ENCODE measurements at places on chromosomes 5 and 9.
A peak's percentile ranks its signal among the peaks of the same experiment; 100 is the strongest.

DNA sequence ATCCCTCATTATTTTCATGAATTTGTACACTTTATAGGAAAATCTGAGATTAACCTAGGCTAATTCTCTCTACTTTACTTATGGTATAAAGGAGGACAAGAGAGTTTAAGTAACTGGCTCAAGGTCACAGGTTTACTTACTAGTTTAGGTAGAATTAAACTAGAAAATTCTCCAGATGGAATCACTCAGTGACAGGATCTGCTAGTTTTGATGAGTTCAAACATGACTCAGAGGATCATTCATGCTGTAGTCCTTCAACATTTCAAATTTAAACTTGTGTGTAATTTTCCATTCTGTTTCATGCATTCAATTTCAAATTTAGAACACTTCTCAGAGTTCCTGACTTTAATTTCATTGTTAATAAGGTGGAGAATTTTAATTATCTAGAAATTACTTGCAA, 485.7 kb upstream of the TUSC1 start:
- no peak for DNase-seq

DNA sequence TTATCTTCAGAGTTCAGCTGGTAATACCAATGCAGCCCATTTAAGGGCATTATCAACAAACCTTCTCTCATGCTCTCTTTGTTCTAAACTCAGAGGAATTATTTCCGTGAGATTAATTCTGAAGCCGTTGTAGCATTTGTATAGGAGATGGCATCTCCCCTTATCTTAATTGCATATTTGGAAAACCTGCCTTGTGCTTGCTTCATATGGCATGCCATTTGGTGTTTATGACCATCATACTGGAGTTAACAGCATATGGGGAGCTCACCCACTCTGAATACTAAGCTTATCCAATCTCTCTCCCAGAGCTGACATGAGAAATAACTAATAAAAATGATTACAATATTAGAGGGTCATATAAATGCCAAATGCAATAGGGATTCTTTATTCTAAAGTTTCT, 243.2 kb downstream of the BRINP1 start:
- no peak for DNase-seq

DNA sequence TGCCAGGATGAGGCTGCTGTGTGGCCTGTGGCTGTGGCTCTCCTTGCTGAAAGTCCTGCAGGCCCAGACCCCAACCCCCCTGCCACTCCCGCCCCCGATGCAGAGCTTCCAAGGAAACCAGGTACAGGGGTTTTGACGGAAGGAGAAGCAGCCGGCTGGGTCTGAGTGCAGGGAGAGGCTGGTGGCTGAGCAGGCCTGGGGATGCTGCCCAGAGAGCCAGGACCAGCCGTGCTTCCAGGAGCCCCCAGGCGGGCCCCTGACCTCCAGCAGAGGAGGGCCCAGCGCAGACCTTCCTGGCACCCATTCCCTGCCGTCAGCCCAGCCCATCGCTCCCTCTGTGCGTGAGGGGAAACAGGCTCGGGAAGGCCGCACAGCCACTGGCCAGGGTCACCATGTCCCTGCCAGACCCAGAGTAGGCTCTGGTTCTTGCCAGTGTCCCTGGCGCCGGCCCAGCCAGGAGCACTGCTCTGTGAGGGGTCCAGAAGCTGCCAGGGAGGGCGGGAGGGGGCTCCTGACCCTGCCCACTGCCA, 313 bp downstream of the LCN12 start:
- DNase-seq: no peak

DNA sequence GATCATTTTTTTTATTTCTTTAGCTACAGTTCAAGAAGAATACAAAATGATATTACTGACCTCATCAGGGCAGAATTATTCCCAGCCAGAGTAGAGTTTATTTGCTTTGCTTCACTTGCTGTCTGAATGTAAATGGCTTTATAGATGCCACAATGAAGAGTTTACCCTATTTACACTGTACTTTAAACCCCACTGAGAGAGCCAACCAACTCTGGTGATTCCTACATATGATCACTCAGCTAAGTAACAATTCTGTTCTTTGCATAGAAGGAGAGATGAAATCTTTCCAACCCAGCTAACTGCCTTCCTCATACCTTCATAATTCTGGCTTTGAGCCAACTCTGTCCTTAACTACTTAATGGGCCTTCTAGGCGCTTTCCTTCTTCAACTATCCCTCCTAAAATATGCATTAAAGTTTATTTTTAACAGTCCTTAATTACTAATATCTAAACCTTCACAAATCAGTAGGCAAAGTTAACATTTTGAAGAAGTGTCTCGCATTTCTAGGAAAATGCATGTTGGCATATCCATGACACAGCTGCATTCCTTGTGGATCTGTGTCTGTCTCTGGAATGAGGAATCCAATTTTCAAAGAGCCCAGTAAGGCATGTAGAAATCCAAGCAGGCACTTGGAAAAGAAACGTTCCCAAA, 284.8 kb upstream of the GRAMD2B start:
- DNase-seq: no peak

GRCh38 chr5:176550275-176550831, 1.2 kb downstream of the CDHR2 start:
- DNase-seq: no peak

GRCh38 chr5:91111473-91112238, 271.5 kb downstream of the ARRDC3 start:
- DNase-seq: no peak

DNA sequence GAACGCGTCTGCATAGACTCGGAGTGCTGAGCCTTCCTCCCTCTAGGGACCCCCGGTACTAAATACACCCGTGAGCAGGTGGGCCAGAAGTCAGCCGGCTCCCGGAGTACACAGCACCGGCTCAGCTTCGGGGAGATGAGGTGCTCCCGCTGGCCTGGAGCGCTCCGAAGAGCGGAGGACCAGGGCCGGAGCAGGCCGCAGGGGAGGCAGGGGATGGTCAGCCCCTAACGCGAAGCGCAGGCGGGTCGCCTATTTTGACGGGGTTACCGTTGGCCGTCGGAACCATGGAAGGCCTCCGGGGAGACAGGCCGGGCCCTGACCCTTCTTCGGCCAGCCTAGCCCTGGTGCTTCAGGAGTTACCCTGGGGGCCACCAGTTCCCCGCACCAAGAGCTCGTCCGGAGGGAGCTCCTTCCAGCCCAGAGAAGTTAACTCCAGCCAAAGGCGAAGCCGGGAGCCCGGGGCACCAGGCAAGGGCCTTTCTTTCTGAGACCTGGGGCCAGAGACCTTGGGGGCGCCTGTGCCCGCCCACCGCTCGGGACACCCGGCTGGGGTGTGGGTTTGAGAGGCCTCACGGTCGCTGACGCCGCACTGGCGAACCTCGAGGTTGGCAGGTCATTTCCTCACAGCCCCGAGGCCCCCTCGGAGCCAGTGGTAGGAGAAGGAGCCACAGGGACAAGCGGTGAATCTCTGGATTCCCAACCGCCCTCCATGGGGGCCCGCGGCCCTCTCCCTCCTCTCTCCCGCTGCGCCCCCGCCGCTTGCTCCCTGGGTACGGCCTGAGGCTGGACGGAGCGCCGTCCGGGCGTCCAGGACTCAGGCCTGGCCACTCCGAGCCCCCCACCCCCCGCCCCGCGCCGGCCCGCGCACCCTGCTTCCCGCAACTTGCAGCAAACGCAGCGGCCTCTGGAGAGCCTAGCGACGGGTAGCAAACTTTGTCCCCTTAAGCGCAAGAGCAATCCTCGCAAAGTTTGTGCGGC, 3.4 kb upstream of the IRX4 start:
- no peak for DNase-seq

- peak; percentile 57 for DNase-seq
Observed at GRCh38 chr5:67166460-67167285, 29.9 kb downstream of the CD180 start.

DNA sequence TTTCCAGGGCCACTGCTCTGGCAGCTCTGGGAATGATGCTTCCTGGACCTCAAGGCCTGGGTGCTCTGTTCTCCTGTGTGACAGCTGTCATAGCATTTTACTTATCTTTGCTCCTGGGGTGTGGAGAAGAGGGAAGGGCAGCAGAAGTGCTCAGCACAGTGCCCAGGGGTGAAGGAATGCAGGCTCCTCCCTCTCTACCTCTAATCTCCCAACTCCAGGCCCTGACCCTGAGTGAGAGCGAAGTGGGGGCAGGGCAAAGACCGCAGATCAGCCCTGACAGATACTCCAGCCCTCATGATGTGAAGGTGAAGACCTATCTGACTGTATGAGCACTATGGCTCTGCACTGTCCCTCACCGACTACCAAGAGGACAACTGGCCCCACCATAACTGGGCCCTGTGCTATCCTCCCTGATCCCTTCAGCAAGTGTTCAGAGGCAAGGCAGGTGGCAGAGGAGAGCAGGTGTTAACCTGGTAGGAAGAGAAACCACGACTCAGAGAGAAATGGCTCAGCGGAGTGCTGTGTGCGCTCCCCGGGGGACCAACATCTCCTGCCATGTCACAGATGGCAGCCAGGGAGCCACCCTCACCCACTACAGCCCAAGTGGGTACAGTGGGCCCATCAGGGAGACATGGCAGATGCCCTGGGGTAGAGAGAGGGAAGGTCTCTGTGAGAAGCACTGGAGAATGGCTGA, 16.8 kb downstream of the ACSL6 start:
- no peak for DNase-seq

DNA sequence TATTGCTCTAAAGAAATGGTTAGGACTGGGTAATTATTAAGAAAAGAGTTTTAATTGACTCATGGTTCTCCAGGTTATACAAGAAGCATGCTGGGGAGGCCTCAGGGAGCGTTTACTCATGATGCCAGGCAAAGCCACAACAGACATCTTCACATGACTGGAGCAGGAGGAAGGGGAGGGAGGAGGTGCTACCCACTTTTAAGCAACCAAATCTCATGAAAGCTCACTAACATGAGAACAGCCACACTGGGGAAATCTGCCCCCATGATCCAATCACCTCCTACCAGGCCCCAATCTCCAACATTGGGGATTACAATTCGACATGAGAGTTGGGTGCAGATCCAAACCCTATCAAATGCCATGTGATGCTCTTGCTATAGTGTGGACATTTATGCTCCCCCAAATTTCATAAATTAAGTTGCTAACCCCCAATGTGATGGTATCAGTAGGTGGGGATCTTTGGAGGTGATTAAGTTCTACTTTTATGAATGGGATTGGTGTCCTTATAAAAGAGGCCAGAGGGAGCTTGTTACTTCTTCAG, 773.6 kb upstream of the CDH10 start:
- DNase-seq: no peak

DNA sequence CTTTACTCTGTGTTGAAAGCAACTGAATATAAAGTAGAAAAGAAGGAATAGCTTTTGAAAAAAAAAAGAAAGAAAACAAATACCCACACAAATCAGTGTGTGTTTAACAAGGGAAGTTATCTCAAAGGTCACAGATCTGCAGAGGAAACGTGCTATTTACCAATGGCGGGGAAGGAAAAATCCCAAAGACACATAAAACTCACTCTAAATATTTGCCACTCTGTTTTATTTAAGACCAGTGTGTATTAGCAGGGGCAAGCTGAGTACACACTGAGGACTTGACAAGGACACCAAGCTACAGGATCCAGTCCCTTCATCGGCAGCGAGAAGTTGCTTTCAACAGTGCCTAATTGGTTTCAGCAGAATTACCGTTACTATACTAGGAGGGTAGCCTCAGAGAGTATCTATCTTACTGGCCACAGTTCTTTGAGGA, 252.5 kb downstream of the DEPDC1B start:
- no peak for DNase-seq

DNA sequence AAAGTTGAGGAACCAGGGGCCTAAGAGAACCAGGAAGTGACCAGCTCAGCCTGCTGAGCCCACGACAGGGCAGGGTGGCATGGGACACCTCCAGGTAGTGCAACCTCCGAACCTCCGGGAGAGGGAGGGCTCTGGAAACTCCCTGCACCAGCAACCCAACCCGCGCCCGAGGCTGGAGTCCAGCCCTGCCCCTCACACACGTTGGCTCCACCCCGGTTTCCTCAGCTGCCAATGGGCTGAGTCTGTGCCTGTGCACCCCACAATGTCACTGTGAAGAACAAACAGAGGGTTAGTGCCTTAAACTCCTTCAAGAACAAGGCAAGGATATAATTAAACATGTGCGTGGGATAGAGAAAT, 17.0 kb upstream of the UNC5A start:
- DNase-seq: no peak

DNA sequence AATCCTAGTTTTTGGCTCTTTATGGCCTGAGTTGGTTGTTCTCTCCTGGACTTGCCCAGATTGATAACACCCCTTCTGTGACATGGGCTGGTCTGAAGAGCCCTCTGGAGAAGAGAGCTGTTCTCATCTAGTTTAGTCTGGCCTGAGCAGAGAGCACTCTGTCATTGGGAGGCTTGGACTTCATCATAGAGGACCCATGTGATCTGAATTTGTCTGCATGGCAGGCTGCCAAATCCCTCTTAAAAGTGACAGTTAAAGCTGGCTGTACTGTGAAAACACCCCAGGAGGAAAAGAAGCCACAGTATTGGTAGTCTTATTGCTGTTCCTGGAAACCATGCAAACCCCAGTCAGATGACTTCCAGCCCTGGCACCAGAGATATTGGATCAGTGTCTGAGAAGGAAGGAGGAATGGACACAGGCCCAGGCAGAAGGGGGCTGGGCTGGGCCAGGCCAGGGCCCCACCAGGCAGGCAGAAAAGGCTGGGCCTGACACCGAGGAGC, 3.7 kb upstream of the WDR31 start:
- no peak for DNase-seq

DNA sequence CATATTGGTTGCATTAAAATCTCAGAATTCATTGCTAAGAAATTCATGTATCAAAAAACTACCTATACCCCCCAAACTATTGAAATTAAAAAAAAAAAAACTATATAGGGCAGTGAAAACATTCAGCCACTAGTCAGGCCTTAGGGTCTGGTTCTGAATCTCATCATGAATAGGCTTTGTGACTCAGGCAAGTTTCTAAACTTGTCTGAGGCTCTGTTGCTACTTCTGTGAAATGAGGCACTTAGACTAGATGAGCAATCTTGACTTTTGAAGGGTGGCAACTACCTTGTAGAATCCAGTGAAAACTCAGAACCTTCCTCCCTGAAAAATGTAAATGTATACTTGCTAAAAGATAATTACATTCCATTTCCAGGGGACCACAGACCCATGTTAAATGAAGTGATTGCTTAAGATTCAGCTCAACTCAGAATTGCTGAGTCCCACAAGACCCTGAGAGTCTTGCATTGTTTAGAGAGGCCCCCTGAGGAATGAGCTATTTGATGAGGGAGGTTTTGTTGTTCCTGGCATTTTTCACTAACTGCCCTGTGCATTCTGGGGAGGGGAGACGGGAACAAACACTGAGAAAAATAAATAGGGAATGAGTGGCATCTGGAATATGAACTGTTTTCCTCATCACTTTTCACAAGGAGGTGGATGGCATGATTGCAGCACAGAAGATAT, 29.5 kb downstream of the RAI14 start:
- no peak for DNase-seq

- DNase-seq: no peak
Observed at GRCh38 chr5:1375871-1376810, 31.2 kb upstream of the CLPTM1L start.

DNA sequence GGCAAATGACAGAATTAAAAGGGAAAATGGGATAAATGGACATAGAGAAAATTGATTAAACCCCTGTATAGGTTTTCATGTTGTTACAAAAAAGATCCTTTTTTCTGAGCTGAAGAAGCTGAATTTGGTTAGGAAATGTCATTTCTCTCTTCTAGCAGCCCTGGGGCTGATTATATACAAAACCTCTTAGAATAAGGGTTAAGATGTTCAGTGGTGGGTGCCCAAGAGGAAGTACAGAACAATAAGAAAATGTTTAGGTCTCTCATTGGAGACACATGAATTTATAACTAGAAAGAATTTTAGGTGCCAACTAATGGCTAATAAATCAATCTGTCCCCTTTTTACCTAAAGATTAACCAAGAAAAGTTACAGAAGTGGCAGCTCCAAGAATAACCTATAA, 14.2 kb downstream of the ABHD17B start:
- DNase-seq: no peak

All from activated CD4-positive, alpha-beta T cell treated with anti-CD3 and anti-CD28 coated beads, Interleukin-2, amount 50 U/mL, for 4 hours (primary cell).